ENCODE measurements at places on chromosomes 12 and 14.

- peak; percentile 68 for DNase-seq
Measured at GRCh38 chr14:34064349-34064748, 113.5 kb upstream of the EGLN3 start.

GRCh38 chr14:50766338-50766886, 64.5 kb downstream of the NIN start:
- no peak for DNase-seq

- no peak for DNase-seq
Measured at GRCh38 chr14:58362798-58363412, 32.8 kb upstream of the TOMM20L start.

DNA sequence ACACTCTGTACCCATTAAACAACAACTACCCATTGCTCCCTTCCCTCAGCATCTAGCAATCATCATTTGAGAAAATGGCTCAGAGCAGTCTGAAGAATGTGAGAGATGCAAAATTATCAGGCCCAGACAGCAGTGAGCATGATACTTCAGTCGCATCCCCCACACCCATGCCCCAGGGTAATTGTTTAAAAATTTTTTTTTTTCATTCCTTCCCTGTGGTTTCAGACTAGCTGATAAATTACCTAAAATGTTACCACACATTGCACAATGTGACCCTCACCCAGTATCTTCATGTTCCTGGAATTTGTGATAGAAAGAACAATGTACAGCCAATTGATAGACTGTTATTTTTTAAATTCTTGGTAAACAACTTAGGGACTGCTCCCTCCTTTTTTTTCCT, 11.3 kb upstream of the USP15 start:
- DNase-seq: no peak

GRCh38 chr12:66959276-66959675, 280.4 kb upstream of the GRIP1 start:
- DNase-seq: no peak

GRCh38 chr12:11756022-11756421, 106.5 kb downstream of the ETV6 start:
- no peak for DNase-seq

GRCh38 chr12:110619534-110619953, 5.6 kb downstream of the TCTN1 start:
- no peak for DNase-seq

DNA sequence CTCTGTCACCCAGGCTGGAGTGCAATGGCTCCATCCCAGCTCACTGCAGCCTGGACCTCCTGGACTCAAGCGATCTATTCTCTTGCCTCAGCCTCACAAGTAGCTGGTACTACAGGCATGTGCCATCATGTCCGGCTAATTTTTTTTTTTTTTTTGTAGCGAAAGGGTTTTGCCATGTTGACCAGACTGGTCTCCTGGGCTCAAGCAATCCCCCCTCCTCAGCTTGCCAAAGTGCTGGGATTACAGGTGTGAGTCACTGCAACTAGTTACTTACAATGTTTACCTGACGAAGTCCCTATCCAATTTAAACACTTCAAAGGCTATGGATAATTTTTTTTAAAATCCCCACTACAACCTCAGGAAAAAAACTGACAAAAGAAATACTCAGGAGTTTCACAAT, 1.8 kb downstream of the KRR1 start:
- no peak for DNase-seq

DNA sequence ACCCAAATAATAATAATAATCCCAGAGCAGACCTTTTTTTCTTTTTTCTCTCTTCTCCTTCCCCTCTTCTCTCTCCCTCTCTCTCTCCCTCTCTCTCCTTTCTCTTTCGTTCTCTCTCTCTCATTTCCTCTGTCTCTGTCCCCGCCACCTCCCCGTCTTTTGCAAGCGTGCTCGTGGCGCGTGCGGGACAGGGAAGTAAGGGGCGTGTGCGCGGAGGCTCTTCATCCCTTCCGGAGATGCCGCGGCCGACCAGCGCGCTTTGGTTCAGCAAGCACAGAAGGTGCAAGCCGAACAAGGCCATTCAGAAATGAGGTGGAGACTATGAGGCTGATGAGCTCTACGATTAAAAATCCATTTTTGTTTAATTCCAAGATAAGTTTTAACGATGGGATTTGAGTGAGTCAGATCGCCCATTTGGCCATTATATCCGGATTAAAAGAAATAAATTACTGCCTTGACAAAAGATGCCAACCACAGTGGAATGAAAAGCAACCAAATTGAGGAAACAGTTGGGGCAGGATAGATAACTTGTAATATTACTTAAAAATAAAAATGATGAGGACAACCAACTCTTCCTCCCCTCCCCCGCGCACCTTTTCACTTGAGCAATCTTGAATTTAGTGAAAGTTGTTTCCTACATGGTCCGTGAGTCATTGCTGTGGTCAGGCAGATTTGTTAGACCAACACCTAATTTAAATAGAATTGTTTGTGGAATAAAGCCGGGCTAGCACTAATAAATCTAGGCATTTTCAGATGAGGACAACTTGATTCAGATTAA, 1.2 kb upstream of the AMIGO2 start:
- DNase-seq: peak; percentile 74

- DNase-seq: no peak
Measured at GRCh38 chr14:25010471-25010870, 39.5 kb downstream of the STXBP6 start.

- no peak for DNase-seq
Measured at GRCh38 chr14:63193236-63193635, 11.0 kb upstream of the RHOJ start.

GRCh38 chr12:53414756-53415417, 8.8 kb upstream of the AMHR2 start:
- DNase-seq: no peak

GRCh38 chr14:31479027-31479426, 8.8 kb downstream of the GPR33 start:
- DNase-seq: no peak

GRCh38 chr12:6340745-6341416, 995 bp downstream of the TNFRSF1A start:
- DNase-seq: no peak

GRCh38 chr12:76006028-76006925, 25.3 kb downstream of the PHLDA1 start:
- no peak for DNase-seq

DNA sequence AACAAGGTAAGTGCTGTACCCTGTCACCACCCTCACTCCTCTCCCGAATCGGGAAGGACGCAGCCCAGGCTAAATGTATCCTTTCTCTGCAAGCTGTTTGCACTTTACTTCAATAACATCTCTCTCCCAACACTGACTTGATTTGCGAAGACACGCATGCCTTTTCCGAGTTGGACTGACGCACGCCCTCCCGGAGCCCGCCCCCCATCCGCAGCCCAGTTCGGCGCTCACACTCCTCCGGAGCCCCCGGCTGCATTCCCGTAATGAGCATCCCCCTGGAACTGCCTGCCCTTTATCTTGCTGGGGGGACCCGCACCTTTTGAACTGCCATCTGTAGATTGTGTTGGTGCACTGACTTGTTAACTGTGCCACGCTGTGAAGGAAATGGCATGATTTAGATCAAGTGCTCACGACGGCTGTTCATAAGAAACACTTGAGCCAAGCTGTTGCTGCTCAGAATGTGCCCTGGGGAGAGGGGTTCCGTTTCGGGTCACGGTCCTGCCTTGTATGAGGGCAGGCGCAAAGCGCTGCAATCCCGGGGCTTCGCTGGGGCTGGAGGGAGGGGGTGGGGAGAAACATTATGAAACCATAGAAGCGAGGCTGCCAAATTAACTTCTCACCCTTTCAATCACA, 176.6 kb upstream of the CDKN3 start:
- DNase-seq: peak; percentile 26

- no peak for DNase-seq
Measured at GRCh38 chr12:70543444-70543843, 93.8 kb downstream of the PTPRB start.

DNA sequence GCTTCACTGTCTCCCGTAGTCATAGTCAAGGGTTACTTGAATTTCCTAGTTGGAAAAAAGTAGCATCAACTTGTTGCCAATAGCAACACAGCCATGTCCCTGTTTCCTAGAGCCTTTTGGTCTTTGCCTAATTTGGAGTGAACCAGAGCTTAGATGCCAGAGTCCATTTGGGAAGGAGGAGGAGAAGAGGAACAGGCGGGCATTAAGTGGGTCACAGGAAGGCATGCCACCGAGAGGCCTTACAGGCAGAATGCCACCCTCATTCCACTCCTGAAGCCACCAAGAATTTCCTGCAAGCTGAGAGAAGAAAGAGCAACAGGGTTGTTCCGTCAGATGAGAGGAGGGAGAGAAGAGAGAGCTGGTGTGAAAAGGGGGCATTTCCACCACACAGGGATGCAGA, 339.5 kb downstream of the DPF3 start:
- no peak for DNase-seq

- no peak for DNase-seq
Measured at GRCh38 chr12:3231399-3231876, 154.3 kb downstream of the TSPAN9 start.

DNA sequence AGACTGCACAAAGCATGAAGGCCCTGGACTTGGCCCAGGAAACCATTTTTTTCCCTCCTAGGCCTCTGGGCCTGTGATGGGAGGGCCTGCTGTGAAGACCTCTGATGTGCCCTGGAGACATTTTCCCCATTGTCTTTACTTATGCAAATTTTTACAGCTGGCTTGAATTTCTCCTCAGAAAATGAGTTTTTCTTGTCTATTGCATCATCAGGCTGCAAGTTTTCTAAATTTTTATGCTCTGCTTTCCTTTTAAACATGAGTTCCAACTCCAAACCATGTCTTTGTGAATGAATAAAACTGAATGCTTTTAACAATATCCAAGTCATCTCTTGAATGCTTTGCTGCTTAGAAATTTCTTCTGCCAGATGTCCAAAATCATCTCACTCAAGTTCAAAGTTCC, 43.7 kb upstream of the TRHDE start:
- no peak for DNase-seq

GRCh38 chr12:124967016-124967739, 21.8 kb downstream of the DHX37 start:
- DNase-seq: no peak

DNA sequence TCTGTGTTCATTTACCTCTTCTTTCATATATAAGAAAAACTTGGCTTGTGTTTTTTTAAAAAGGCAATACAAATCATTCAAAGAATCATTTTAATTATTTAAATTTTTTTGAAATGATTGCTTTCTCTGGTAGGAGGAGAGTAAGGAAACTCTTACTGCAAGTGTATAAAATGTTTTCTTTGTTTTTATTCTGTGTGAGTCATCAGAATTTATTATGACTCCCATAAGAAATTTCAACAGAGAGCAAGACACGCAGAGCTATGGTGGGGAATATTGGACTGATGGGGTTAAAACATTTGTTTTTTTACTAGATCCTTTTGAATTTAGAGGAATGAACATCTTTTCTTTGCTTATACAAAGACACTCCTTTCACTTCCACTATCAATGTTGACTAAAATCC, 119.1 kb upstream of the ATXN7L3B start:
- DNase-seq: no peak

DNA sequence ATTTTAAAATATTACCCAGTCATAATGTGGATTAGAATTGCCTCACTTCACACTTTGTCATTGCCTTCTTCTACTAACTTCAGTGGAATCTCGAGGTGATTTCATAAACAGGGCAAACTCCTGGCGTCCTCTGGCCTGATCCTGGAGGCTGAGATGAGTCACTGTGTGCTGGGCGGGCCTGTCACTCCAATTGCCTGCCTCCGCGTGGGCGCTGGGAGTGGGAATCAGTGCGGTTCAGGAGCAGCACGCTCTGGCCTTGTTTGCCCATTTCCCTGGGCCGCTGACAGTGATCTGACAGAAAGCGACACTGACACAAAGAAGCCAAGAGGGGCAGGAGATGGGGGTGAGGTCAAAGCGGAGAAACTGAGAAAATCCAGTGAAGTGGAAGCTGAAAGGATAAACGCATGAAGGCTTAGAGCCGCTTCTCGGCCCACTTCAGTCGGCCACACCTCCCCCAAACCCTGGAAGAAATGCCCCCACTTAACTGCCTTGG, 29.7 kb downstream of the LGR5 start:
- no peak for DNase-seq

DNA sequence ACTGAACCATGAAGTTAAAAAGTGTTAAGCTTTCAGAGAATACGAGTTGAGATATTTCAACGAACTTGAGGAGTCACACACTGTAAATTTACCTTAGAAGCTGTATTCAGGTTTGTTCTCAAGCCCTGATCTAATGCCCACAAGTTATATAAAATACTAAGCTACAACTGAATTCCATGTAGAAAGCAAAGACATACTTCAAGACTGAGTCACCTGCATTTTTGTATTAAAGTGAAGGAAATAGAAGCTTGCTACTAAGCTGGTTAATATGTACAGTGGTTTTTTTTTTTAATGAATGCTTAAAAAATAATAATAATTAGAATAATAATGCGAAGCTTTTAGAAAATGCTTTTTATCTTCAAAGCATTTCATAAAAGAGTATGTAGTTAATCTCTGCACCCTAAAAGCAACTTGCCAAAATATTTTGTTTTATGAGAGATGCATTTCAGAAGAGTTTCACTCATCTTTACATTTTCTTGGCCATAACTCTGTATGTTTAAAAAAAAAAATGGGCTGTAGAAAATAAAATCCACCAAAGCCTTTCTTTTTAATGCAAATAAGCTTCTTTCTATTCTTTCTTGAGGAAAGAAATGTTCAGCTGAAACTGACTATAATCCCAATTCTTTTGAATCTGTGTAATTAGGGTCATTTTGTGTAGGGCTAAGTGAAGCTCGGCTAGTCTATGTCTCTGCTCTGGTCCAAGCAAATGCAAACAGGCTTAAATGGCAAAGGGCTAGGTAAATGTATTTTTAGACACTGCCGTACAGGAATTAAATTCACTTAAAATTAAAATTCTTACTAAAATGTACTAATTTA, 1047.5 kb upstream of the FLRT2 start:
- no peak for DNase-seq

- DNase-seq: no peak
Measured at GRCh38 chr14:91255026-91255695, 10.7 kb upstream of the GPR68 start.

GRCh38 chr12:110458756-110459155, 8.6 kb upstream of the ARPC3 start:
- DNase-seq: no peak

DNA sequence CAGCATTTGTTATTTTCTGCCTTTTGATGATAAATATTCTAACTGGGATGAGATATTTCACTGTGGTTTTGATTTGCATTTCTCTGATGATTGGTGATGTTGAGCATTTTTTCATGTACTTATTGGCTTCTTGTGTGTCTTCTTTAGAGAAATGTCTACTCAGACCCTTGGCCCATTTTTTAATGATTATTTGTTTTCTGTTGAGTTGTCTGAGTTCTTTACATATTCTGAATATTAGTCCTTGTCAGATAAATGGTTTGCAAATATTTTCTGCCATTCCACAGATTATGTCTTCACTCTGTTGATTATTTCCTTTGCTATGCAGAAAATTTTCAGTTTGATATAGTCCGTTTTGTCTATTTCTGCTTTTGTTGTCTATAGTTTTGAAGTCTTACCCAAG, 317.0 kb downstream of the CEP128 start:
- DNase-seq: no peak

DNA sequence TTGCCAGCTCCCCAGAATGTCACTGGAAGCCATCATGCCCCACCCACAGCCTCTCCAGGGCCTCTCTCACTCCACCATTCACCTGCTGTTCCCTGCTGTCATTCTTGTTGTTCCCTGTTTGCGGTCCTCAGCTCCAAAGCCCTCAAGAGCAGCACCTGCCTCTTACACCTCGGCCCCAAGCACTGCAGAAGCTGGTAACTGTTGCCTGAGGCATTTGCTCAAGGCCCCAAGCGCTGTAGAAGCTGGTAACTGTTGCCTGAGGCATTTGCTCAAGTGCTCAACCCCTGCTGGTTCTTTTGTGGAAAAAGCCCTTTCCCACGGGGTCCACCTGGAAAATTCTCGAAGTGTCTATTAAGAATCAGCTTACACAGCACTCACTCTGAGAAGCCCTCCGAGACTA, 78.0 kb downstream of the ARL6IP4 start:
- DNase-seq: no peak

GRCh38 chr12:114626-115211, 48.2 kb downstream of the IQSEC3 start:
- no peak for DNase-seq
